ENCODE measurements at places on chromosomes 3 and 15.

DNA sequence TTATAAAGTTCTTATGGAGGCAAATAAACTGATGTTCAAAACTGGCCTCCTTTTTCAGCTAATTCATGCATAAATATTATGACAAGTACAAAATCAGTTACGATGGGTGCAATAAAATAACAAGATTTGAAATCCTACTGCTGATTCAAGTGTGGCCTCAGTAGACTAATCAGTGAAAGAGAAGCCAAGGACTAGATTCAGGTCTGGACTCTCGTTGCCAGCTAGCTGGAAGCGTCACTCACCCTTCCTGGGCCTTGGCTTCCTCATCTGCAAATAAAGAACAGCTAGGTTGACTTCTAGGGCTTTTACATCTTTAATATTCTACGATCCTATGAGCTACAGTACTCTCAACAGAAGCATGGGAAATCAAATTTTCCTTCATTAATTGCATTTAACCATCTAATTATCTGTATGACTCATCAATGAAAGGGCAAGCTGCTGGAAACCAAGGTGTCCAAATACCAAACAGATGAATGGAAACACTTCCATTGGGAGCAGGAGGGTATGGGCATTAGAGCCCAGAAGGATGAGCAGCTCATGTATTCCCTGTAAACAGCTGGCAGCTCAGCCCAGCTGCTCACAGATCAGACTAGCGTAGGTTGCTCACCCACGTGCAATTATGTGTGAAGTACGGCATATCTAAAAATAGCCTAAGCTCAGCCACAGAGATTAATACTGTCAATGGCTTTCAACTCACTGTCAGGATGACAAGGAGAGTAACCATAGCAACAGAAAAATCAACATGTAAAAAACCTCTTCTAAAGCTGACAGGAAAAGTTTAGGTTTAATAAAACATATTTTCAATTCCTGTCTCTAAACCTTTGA is 294.8 kb downstream of the PLCL2 start:
- DNase-seq = no peak

GRCh38 chr15:90004252-90004651 is 3.1 kb downstream of the ZNF710 start:
- no peak for DNase-seq

GRCh38 chr3:157888040-157888439 is 218.2 kb downstream of the SHOX2 start:
- DNase-seq = no peak

GRCh38 chr15:49372366-49372765 is 50.7 kb upstream of the FGF7 start:
- DNase-seq = peak; percentile 8

GRCh38 chr3:113910966-113911365 is 36.8 kb upstream of the ZDHHC23 start:
- DNase-seq = no peak

Data from iPS-NIHi11 (cell line).